ENCODE measurements at places on chromosomes 1 and 21.

DNA sequence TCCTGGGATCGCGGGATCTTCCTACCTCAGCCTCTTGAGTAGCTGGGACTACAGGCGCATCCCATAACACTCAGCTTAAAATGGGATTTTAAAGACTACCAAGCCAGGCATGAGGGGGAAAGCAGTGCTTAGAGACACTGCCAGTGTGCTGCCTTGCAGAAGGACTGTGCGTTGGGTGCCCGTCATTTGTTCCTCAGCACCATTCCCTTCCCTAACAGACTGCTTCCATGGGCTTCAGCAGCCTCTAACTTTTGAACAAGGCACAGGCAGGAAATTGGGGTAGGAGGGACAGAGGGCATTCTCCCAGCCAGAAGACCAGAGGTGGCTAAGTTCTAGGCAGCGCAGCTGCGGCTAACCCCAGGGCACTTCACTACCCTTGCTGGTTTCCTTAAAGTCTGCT, 73.9 kb upstream of the USP24 start:
- DNase-seq = no peak

GRCh38 chr1:15962671-15963362, 13.1 kb downstream of the ZBTB17 start:
- no peak for DNase-seq

DNA sequence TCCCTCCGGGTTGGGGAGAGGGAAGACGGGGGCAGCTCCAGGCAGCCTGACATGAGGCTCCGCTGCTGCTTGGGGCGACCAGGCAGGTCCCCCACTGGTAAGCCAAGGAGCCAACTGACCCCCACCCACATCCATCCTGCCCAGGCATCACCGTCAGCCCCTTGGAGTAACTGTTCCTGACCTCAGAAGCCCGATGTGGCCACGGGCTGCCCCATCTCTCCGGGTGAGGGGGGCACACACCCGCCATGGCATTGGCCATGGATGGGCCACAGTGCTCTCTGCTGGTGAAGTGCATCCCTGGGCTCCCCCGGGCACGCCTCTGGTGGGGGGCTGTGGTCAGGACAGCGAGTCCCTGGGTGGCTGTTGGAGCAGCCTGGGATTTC, 100.0 kb downstream of the CRYAA start:
- no peak for DNase-seq

- no peak for DNase-seq
Measured at GRCh38 chr21:18460979-18461378, 57.4 kb upstream of the TMPRSS15 start.

GRCh38 chr1:93408203-93408602, 39.7 kb upstream of the FNBP1L start:
- no peak for DNase-seq

DNA sequence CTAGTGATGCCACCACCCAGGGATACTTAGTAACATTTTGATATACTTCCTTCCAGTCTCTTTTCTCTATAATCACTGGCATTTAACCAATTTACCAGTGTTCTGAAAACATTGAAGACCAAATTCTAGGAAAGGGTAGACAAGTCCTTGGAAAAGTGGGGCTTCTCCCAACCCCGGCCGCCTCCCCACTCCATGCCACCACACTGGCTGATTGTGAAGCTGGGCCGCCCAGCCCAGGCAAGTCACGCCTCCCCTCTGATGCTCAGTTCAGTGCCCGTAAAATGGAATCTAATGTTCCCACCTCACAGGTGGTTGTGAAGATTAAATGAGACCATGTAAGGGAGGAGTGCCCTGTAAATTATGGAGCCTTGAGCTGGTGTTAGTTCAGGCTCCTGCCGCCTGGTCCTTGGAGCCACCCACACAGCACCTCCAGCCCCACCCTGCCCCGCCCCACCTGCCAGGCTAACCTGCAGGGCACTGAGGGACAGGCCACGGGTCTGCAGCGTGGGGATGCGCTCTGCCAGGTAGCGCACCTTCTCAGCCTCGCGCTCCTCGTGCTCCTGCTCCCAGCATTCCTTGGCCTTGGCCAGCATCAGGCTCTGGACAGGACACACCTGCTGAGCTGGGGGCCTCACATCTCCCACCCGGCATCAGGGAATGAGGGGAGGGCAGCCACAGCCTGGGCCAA, 7.3 kb downstream of the TNNI1 start:
- DNase-seq = no peak

DNA sequence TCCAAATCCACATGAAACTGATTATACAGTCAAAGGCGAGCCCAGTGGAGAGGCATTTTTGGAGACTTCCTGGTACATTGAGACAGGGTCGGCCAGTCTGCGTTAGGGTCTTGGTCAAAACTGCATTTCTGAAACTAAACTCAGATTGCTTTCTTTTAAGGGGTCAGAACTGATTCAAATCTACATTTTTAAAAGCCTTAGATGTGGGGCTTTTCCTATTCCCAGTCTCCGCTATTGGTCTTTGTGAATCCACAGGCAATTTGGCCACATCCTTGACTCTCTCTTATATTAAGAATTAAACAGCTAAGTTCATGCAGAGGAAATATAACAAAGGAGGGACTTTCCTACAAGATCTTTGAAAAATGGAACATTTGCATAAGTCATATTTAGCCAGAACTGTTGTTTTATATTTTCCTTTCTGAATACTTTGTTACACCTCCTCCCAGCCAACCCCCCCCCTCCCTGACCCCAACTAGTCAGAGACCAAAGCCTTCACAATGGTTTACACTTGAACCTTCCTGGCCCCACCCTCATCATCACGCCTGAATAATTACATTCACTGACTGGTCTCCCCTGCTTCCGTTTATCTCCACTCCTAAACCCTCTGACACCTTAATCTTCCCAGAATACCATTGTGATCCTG, 30.9 kb downstream of the SELL start:
- no peak for DNase-seq

DNA sequence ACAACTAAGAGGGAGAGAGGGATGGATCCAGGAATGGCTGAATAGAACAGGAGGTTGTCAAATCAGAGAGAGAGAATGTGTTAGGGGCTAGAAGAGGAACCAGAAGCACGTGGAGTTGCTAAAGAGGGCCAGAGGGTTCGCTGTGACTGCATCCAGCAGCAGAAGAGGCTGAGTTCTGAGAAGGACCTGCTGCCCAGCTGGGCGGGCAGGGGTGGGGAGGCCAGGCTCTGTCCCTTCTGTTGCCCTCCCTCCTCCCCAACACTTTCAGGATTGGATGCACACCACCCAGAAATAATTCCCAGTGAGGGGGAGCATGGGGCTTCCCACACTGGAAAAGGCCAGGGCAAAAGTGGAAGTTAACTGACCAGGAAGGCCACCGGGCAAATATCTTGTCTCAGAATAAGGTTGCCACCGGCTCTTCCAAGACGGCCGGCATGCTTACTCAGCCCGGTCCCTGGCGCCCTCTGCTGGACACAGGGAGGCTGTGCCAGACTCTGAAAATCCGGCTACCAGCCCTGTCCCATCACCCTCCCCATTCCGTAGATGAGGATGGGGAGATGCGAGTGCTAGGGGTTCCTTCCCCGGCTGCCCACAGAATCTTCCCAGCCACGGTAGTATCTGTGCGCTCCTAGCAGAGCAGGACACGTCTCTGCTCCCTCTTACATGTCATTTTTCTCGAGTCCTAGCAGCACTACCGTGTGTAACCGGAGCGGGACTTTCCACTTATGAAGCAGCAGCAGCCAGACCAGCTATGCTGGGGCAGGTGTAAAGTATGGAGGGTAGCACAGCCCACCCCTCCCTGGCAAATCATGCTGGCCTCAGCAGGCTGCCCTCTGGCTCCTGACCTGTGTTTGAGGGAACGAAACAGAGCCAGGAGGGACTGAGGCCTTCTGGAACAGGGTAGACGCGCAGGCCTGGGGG, 46.8 kb upstream of the A3GALT2 start:
- DNase-seq = no peak

Data from cortex of kidney (tissue), 1 donor.